ENCODE measurements at places on chromosomes 1 and 21. TPM values are rescaled to one million over a fixed set of nuclear protein-coding genes. Genes with fewer than 3 reads are reported as not detected.

SLC26A9 gene
- total RNA-seq: 0.09 TPM

KCNA3 gene
- total RNA-seq: not detected

FMO5 gene
- 0.38 TPM for total RNA-seq

RIPPLY3 gene
- total RNA-seq: 0.71 TPM

FAM229A gene
- 3.2 TPM for total RNA-seq

CD101 gene
- 0.45 TPM for total RNA-seq

IRF6 gene
- 0.05 TPM for total RNA-seq

A3GALT2 gene
- not detected for total RNA-seq

DUSP10 gene
- total RNA-seq: 3.4 TPM

IL10 gene
- not detected for total RNA-seq

DIO1 gene
- not detected for total RNA-seq

PLA2G2D gene
- total RNA-seq: not detected

FCRL2 gene
- total RNA-seq: not detected

POU3F1 gene
- total RNA-seq: not detected

TSPEAR gene
- not detected for total RNA-seq

AVPR1B gene
- not detected for total RNA-seq

PSRC1 gene
- total RNA-seq: 24.0 TPM

EPHB2 gene
- total RNA-seq: 29.6 TPM

NLRP3 gene
- total RNA-seq: not detected

NTMT2 gene
- total RNA-seq: not detected

TACSTD2 gene
- total RNA-seq: not detected

HSD3B1 gene
- not detected for total RNA-seq
